AG09319 (cell line): ENCODE measurements at places on chromosomes 12 and 14.

- no peak for DNase-seq
Measured at GRCh38 chr12:75823475-75823874, 208.1 kb downstream of the PHLDA1 start.

- no peak for DNase-seq
Measured at GRCh38 chr14:22865424-22866405, 5.8 kb upstream of the LRP10 start.

DNA sequence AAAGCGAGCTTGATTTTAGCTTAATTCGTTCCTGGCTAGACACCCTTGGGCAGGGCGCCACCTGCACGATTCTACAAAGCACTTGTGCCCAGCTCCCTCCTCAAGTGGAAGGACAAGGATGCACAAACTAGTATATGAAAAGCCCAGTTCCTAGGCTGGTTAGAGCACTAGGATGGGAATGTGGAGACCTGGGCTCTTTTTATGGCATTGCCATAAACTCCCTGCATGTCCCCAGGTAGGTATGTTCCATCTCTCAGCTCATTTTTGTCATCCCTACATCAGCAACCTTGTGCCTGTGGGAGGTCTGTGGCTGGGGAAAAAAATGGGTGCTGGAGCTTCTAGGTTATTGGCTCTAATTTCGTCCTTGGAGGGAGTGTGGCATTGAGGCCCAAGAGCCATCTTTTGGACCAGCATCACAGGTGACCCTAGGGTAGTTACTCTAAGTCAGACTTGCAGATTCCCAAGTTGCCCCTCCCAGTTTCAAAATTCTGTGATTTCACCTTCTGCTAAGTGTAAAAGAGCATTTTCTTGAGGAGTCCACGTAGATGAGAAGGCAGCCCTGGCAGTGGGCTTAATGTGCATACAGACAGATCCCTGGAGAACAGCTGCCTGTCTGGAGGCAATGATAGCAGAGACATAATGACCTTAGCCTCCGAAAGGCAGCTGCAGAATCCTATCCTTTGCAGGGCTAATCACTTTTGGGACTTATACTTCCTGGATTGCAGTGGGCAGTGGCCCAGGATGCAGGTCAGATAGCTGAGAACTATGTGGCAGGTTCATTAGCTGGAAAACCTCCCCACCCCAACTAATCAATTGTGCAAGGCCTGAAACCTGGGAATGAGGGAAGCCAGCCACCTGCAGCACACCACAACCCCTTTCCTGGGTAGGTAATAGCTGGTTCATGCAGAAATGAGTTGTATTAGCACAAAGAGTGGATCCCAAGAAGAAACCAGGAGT is 47.6 kb upstream of the BDKRB2 start:
- DNase-seq, result no peak

GRCh38 chr14:34536951-34537676 is 2.4 kb downstream of the EAPP start:
- no peak for DNase-seq

GRCh38 chr12:69106482-69107118 is 132.8 kb upstream of the CPSF6 start:
- DNase-seq, result no peak

- no peak for DNase-seq
Measured at GRCh38 chr12:90548595-90548994, 406.4 kb downstream of the CCER1 start.

- DNase-seq, result no peak
Measured at GRCh38 chr12:104578453-104578852, 121.7 kb downstream of the CHST11 start.

DNA sequence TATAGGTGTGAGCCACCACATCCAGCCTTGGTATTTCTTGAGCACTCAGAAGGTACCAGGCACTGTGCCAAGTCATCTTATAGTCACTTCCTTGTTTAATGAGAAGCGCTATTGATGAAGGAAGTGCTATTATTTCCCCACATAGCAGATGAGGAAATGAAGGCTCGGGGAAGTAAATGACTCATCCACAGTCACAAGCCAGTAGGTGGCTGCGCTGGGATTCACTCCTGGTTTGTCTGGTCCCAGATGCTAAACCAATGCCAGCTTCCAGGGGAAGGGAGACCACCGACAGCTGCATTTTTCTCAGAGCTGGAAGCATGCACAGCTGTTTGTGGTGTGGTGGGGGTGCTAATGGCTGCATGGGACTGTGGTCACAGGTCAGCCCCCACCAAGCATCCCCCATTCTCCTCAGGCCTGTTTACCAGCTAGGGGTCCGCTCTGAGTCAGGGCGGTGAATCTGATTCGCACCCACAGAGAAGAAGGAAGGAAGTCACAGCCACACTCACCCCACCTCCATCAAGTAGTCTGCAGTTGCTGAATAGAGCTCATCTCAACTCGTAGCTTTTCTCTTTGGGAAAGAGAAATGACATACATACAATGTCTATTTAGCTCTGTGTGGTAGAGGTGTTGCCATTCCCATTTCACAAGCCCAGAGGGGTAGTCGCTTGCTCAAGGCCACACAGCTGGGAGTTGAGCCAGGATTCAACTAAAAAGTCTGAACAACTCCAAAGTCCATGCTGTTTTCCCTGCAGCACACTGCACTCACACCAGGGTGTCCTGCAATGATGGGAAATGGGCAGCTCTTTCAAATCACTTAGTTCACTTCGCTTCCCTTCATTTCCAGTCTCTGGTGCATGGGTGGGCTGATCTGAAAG is 6.3 kb upstream of the LTBP2 start:
- DNase-seq, result no peak

DNA sequence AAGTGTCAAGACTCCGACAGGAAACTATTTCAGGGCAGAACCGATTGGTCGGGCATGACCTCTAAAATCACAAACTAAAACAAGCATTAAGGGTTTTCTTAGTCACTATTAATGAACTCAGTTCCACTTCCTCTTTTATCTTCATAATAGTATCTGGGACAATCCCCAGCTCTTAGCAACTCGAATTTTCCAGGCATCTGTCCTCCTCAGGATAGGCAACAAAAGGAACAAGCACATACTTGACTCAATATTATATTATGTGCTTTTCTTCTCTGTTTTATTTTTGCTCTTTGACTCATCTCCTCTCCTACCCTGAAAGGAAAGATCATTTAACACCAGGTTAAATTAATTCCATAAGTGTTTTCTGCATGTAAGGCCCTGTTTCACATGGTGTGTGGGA is 638.3 kb upstream of the TBX3 start:
- no peak for DNase-seq

DNA sequence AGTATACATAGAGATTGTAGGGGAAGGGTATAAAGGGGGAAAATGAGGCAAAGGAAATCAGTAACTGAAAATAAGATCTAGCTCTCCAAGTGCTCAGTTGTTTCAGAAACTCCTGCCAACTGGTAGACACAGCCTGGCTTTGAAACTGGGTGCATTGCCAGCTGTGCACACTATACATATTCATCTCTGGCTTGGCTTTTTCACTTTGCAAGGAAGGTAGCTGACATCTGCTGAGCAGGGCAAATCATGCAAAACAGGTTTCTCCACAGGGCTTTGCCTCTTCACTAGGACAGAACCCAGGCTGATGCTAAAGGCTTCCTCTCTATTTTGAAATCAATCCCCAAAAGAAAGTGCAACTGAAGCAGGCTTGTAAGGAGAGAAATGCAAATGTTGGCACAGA is 101.5 kb downstream of the HELB start:
- no peak for DNase-seq

- no peak for DNase-seq
Measured at GRCh38 chr12:65313719-65314317, 35.3 kb downstream of the MSRB3 start.

DNA sequence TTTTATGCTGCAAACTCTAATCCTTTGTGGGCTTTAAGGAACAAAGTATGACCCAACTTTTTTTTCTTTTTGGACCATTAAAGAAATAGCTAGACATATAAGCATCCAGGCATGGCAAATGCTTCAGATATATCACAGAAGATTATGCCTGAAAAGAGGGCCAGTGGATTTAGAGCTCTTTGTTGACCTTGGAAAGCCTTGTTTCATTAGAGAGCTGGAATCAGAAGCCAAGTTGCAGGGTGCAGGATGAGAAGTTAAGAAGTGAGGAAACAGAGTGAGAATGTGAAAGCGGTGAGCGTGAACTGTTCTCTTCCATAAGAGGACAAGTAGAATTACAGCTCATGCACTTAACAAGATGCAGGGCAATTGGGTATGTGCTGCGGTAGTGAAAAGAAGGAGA is 373.7 kb downstream of the SYT1 start:
- DNase-seq, result no peak

GRCh38 chr12:121050725-121051124 is 11.7 kb upstream of the OASL start:
- DNase-seq, result no peak

DNA sequence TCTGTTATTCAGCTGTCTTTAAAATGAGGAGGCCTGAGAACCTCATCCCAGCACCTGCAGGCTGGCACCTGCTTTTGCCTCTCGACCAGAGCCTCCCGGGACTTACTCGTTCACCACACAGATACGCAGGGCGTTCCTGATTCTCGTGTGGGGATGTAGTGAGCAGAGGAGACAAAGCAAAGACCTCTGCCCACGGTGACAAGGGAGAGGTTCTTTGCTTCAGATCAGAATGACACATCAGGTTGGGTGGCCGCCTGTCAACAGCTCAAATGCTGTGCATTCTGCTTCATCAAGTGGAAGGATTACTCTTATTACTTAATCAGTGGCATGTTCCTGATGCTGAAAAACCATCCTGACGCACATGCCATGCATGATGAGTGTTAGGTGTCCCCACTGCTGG is 24.4 kb downstream of the DEGS2 start:
- no peak for DNase-seq

- no peak for DNase-seq
Measured at GRCh38 chr12:69330475-69331473, 17.4 kb upstream of the LYZ start.

DNA sequence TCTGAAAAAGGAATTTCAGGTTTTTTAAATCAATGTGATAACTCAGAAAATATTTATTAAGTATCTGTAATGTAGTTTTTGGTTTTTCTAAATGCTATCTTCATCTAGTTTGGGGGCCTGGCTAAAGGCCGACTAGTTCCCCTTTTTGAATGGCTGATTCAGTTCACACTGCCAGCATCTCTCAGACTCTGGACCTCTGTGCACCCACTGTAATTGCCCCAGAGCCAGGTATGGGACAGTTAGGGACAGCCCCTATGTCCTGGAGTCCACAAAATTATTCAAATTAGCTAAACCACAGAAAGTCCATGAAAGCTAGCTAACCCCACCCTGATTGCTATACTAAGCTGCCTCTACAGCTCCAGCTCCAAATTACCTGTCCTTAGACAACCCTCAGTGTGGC is 49.1 kb upstream of the RGS6 start:
- no peak for DNase-seq

DNA sequence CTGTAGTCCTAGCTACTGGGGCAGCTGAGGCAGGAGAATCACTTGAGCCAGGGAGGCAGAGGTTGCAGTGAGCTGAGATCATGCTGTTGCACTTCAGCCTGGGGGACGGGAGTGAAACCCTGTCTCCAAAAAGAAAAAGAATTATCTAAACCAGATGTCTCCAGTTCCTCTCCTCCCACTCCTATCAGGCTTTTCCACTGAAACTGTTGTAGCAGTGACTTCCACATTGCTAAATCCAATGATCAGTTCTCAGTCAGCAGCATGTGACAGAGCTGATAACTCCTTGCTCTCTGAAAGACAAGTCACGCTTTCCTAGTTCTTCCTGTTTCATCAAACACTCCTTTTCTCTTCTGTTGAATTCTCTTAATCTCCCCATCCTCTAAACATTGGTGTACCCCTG is 8.6 kb downstream of the SLC38A6 start:
- peak; percentile 37 for DNase-seq

- DNase-seq, result no peak
Measured at GRCh38 chr12:65740506-65740872, 83.8 kb upstream of the HMGA2 start.

GRCh38 chr14:72557671-72558070 is 336.2 kb downstream of the DPF3 start:
- DNase-seq, result no peak

DNA sequence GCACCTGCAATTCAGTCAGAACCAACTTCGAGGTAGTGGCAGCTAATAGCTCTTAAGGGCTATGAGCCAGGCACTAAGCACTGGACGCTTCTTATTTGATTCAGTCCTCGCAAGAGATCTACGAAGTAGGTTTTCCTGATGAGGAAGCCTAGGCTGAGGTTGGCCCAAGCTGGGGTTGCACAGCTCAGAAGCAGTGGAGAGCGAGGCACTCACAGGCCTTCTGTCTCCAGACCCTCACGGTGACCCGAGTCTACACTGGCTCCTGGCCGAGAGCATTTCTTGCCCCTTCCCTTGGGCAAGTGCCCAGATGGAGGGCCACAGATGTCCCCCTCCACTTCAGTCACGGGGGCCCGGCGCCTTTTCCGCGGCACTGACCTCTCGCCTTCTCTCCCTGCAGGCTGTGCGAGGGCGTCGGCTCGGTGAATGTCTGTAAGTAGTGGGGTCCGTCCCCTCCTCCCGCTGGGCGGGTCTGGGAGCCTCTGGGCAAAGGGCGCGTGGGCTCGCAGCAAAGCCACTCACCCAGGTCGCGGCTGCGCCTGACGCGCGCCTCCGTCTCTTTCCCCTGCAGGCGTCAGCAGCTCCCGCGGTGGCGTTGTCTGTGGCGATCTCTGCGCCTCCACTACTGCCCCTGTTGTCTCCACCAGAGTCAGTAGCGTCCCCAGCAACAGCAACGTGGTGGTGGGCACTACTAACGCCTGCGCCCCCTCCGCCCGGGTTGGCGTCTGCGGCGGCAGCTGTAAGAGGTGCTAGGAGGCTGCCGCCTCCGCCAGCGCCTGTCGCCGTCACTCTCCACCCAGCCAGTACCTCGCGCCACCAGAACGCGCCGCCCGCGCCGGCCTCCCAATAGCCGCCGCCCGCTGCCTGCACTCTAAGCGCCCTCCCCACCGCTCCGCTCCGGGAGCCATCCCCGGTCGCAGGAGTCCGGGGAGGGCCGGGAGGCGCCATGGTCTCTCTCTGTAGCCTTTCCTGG is 13.1 kb downstream of the KRT83 start:
- DNase-seq, result peak; percentile 8

DNA sequence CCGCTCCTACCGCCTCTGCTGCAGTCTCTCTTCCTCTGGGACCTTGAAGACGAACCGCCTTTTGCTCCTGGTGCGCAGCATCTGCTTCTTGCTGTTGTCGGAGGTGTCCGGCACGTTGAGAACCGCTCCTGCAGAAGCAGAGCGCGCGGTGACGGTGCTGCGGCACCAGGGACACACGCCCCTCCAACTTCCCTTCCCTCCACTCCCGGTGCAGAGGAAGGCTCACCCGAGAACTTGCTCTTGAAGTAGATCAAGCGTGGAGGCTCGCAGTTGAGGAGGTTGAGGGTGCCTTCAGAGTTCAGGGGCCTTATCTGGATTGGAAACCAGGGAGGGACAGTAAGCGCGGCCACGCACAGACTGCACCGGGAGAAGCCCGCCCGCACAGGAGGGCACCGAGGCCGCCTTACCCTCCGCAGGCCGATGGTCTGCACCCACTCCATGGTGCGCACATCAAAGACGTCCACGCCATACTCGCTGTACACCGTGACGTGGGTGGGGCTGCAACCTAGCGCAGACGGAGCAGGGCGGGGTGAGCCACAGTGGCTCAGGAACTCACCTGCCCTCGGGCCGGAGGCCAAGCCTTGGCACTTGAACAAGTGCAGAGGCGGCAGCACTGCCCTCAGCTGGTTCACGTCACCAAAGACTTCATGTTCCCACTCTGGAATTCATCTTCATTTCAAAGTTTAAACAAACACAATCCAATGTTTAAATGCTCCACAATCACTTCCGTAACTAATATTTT is 17.5 kb downstream of the AMN start:
- DNase-seq, result no peak
